ENCODE measurements at places on chromosomes 2 and 18. TPM values are rescaled to one million over a fixed set of nuclear protein-coding genes. Genes with fewer than 3 reads are reported as not detected.
A peak's percentile ranks its signal among the peaks of the same experiment; 100 is the strongest.

- peak; percentile 76 for DNase-seq
Observed at GRCh38 chr18:76875390-76876325, 53.3 kb downstream of the ZNF236 start.

DNA sequence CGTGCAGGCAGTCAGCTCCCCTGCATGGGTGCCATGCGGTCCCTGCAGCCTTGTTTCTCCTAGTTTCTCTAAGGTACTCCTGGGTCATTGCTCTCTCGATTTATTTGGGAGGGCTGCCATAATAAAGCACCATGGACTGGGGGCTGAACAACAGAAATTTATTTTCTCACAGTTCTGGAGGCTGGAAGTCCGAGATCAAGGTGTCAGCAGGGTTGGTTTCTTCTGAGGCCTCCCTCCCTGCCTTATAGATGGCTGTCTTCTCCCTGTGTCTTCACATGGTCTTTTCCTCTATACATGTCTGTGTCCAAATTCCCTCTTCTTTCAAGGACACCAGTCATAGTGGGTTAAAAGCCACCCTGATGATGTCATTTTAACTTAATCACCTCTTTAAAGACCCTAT, 40.5 kb downstream of the RPL37A start:
- no peak for DNase-seq

- DNase-seq, result peak; percentile 27
Observed at GRCh38 chr2:189661957-189662321, 680 bp downstream of the ASNSD1 start.

- no peak for DNase-seq
Observed at GRCh38 chr18:36817039-36817438, 11.8 kb downstream of the TPGS2 start.

GRCh38 chr2:146615778-146616177, 1229.1 kb upstream of the ACVR2A start:
- no peak for DNase-seq

- no peak for DNase-seq
Observed at GRCh38 chr2:128504246-128505149, 185.8 kb upstream of the HS6ST1 start.

DNA sequence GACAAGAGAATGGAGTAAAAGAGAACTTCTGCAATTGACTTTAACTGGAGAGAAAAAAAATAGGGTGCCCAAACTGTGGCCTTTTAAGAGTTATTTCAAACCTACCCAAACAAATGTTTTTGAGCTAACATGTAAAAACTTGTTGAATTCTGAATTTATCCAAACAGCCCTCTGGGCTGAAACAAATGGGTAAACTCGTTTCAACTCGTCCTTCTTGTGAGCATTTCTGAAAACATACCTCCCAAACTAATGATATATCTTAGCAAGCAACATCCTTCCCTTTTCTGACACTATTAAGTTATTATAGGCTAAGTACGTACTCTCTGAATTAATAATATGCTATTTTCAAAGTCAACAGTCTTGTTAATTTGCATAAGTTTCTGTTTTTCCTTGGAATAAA, 793.0 kb upstream of the ACVR2A start:
- no peak for DNase-seq

- no peak for DNase-seq
Observed at GRCh38 chr18:12031846-12032245, 50.5 kb downstream of the IMPA2 start.

DNA sequence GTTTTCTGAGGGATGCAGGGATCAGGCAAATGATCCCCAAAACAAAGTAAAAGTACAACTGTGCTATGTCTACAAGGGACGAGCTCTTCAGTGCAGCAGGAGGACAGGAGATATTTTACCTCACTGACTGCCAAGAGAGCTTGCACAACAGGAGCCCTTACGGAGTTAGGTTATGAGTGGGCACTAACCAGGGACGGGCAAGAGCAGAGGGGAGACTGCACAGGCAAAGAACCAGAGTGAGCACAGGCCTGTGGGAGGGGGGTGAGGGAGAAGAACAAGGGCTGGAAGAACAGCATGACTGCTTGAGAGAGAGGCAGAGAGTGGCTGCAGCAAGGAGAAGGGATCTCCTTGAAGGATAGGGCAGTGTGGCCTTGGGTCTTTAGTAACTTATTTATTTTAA, 101.1 kb upstream of the PID1 start:
- no peak for DNase-seq

- no peak for DNase-seq
Observed at GRCh38 chr18:69947361-69948133, at the start of gene CD226. Gene CD226 (minus strand): TSS chr18:69947873. CDS start chr18:69947406, 467 bp downstream.

DNA sequence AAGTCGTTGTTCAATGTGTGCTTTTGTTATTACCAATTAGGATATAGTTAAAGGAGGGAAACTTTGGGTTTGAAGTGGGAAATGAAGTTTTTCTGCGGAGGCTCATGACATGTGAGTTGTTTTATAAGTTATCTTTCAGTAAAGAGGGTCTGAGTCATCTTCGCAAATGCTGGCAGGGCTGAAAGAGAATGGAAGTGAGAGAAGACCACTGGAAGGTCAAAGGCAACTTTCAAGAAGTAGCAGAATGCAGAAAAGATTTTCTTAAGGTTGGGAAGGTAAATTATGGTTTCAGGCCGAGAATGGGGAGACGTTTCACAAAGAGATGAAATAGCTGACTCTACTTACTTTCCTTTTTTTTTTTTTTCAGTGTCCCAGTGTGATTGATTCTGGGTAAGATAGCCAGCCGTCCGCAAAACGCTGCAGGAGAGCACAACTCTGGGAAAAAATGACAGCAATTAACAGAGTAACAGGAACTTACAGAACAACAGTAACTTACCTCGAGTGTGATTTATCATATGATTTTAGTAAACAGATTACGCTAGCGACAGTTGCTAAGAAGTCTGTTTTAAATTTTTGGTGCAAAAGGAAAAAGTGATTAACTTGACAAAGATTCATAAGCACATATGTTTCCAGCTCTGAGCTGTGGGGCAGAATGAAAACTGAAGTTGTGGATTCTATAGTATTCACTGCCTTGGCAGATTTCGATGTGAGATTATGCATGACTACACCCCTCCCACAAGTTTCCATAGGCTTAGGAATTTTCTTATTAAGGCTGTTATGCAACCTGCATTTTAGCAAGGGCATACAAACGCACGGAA, 46.8 kb upstream of the ACTR3 start:
- DNase-seq, result no peak

DNA sequence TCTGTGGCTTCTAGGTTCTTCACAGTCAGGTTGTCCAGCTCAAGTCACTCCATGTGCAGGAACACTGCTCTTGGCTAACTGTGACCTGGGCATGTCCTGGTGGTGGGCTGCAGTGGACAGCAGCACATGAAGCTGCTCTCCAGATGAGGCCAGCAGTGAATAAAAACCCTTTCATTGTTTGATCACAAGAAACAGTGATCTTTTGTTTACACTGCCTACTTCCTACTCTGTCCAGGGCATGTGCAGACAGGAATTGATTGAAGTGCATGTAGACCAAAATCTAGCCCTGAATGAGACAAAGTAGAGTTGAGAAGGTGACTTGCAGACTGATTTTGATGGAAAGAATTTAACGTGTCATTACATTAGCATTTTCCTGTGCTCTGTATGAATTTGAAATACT, 34.9 kb downstream of the BCL2L11 start:
- DNase-seq, result peak; percentile 47

DNA sequence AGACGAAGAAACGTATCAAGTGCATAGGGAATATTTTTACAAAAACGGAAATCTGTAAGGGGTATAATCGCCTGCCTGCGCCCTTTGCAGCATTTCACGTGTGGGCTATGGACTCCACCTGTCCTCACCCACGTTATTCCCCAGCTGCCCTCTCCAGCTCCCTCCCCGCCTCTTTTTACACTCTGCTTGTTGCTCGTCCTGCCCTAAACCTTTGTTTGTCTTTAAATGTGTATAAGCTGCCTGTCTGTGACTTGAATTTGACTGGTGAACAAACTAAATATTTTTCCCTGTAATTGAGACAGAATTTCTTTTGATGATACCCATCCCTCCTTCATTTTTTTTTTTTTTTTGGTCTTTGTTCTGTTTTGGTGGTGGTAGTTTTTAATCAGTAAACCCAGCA, 169.4 kb upstream of the SIX3 start:
- no peak for DNase-seq

DNA sequence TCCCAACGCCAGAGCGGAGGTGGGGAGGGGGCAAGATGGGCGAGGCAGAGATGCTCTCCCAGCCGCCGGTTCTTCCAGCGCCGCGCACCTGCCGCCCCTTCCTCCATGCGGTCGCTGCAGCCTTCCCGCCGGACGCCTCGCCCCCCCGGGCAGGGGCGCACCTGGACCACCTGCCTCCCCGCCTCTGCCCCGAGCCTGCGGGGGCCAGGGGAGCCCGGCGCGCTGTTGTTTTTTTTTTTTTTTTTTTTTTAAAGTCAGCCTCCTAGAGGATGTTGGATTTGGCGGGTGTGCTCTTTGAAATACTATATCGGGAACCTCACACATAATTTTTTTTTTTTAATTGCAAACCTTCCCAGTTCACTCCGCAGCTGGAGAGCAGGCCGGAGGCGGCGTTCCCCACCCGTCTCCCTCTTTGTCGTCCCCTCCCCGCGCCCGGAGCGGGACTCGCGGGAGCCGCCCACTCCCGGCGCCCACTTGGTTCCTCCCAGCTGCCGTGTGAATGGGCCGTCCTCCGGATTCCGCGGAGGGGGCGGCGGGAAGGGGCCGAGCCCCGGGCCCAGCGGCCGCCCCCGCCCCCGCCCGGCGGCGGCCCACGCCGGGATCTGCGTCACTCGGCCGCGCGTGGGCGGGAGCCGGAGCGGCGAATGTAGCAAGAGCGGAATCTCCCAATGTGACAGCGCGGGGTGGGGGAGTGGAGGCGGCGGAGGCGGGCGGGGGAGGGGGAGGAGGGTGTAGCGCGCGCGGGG, 421 bp upstream of the NAB1 start:
- peak; percentile 92 for DNase-seq

DNA sequence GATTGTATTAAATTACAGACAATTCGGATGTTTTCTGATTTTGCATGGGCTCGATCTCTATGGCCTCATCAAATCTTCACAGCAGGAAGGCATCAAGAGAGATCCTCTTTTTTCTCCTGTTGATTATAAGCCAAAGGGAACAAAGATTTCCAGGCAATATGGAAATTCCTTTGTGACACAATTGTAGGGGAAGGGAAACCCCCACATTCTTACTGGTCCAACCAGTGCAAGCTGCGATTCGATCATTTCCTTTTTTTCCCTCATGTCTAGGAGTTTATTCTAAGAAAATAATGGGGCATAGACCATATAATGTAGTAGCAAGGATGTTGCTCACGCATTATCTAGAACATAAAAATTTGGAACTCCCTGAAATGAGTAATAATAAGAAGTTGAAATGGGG, 87.7 kb downstream of the LYPD6 start:
- DNase-seq, result peak; percentile 71

GRCh38 chr18:5770176-5770575, 125.1 kb downstream of the TMEM200C start:
- DNase-seq, result no peak

- DNase-seq, result peak; percentile 50
Observed at GRCh38 chr2:161414042-161415033, 1.8 kb upstream of the TBR1 start.

GRCh38 chr18:23591011-23591410, 4.7 kb upstream of the NPC1 start:
- no peak for DNase-seq

- no peak for DNase-seq
Observed at GRCh38 chr2:230589497-230590015, 123.1 kb upstream of the CAB39 start.

GRCh38 chr2:124920448-124920847, 895.4 kb downstream of the CNTNAP5 start:
- no peak for DNase-seq

- no peak for DNase-seq
Observed at GRCh38 chr18:3683483-3683882, 233.5 kb downstream of the TGIF1 start.

DNA sequence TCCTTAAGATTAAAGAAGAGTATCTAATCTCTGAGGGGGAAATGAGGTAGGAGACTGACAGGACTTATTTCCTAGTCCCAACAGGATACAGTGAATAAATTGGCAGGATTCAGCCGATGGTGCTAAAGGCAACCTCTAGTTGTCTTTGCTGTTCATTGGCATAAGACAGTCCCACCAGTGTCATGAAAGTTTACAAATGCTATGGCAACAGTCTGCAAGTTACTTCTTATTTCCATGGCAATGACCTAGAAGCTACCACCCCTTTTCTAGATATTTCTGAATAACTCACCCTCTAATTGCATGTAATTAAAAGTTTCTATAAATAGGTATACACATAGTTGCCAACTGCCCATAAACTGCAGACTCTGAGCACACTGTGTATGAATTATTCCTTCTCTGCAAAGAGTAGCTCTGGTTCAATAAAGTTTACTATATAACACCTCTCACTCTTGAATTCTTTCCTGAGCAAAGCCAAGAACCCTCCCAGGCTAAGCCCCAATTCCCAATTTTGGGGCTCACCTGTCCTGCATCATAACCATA, 172.7 kb upstream of the LRATD1 start:
- no peak for DNase-seq

DNA sequence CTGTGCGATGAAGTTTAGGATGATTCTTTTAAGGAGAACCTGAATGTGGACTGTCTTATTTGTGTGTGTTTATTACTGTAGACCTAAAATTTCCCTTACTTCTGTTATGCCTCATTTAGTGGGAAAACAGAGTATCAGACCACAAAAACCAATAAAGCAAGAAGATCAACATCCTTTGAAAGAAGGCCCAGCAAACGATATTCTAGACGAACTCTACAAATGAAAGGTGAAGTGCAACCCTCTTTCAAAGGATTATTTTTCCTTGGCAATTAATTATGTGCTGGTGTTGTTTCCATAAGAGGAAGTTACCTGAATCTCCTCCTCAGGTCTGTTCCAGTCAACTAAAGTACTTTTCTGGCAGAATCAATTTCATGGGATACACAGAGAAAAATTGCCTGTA, 78.6 kb downstream of the EPB41L5 start:
- no peak for DNase-seq

GRCh38 chr2:219907011-219907365, 279.6 kb downstream of the SLC4A3 start:
- DNase-seq, result no peak

DNA sequence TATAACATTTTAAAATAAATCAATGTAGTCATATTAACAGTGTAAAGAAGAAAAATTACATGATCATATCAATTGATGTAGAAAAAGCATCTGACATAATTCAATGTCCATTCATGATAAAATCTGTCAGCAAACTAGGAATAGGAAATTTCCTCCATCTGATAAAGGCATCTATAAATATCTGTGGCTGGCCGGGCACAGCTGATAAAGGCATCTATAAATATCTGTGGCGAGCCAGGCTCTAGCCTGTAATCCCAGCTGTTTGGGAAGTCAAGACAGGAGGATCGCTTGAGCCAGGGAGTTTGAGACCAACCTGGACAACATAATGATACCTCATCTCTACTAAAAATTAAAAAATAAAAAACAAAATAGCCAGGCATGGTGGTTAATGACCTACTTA, 18.1 kb upstream of the RANBP2 start:
- no peak for DNase-seq

NTSR2 gene
- total RNA-seq, result not detected

SLC19A3 gene
- not detected for total RNA-seq

AAMP gene
- total RNA-seq, result 185 TPM

CDH2 gene
- total RNA-seq, result 1.8 TPM

MROH2A gene
- not detected for total RNA-seq

TXNDC2 gene
- total RNA-seq, result not detected

SIX3 gene
- total RNA-seq, result not detected

POTEC gene
- total RNA-seq, result not detected

ERFE gene
- total RNA-seq, result 0.34 TPM

SIX2 gene
- 0.09 TPM for total RNA-seq

CAPN14 gene
- total RNA-seq, result 0.05 TPM

CCBE1 gene
- total RNA-seq, result 0.14 TPM
